Posterior cingulate gyrus (tissue), 11 donors: ENCODE measurements at places on chromosomes 12 and 14.

DNA sequence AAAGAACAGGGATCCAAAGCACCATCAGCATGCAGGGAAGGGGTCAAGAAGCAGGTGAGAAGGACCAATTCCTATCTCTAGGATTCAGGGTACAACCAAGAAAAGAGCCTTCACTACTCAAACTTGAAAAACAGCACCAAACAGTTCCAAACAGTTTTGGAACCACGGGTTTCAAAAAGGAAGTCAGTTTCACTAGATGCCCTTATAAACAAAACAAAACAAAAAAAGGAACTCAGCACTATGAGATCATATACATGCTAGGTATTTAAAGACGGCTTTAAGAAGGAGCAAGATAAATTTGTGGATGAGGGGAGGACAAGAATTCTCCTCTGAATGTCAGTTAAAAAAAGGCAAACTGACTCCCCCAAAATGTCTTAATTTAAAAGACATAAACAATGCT is 6.0 kb downstream of the INSM2 start:
- no peak for DNase-seq

DNA sequence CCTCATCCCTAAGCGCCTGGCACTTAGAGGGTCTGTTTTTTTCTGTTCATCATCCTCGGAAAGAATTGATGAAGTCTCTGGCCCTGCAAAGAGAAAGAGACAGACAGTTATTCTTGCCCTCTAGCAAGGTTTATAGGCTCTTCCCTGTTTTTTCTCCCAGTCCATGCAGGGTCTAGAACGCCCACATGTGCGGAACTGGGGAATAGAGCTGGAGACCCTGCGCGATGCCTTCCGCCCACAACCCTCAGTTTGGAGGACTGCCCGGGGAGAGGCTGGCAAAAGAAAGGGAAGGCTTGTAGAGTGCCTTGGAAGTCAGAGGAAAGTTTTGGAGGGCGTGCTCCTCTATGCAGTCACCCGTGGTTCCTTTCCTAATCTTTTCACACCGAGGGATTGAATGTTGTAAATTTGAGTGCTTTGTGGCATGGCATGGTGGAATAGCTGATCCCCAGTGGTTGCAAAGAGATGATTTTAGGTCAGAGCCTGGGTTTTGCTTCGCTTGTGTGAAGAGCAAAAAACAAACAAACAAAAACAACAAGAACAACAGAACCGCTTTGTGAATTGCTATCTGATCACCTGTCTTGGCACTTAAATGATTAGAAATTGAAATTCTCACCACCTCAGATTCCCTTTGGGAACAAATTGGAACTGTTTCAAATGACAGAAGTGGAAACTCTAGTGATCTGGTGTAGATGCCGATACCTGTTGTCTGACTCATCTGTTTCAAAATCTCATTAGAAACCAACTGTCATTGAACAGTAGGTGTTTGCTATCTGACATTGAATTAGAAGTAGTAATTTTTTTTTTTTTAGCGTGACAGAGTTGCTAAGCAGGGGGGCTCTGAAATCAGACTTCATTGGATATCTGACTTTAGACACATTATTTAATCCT is 947 bp downstream of the GAS2L3 start:
- DNase-seq: peak; percentile 67

GRCh38 chr12:102973583-102973982 is 16.1 kb downstream of the ASCL1 start:
- DNase-seq: no peak

- no peak for DNase-seq
These were observed 2.6 kb downstream of the GPR68 start for GRCh38 chr14:91241863-91242262.

DNA sequence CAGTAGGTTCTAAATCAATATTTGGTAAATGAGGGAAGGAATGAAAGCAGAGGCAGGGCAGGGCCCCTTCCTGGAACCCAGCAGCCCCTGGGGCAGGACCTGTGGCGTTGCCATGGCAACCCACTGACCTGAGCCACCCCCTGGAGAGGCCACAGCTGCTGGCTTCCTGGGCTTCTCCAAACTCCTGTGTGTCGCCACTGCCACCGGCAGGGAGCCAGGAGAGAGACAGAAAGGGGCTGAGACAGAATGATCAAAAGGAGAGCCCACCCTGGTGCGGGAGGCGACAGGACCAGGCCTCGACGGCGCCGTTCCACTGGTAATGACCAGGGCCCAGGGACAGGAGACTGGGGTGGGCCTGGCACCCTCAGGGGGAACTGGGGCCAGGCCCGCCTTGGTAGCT is 18.2 kb downstream of the RFX4 start:
- no peak for DNase-seq

DNA sequence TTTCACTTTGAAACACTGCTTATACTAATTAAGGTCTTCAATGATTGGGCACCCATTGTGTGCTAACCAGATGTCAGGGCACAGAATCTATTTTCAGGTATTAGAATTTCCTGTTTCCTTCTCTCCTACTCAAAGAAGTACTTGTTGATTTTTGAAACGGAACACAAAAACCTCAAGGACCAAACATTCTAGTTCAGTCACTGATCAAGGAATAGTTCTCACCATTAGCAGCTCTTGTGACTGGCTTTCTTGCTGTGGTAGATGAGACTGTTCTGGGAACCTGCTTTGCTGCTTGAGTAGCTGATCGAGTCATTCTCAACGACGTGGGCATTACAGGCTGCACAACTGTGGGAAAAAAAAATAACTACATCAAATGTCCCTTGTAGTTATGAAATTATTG is 11.0 kb downstream of the DLGAP5 start:
- DNase-seq: no peak

DNA sequence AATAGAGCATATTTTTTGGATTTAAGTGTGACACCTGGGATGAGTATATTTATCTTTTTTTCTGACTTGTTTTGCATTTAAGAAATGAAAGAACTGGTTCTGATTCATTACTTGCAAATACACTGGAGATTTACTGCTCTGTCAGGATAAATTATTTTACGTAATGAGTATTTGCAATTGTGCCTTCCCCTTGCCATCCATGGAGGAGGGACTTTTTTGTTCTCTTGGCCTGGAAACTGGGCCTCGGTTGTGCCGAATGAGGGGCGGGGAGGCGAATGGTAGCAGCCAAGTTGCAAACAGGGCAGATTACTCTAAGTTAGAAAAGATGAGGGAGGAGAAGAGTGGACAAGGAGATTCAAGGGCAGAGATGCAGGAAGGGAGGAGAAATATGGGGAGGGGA is 308.7 kb downstream of the ATP23 start:
- no peak for DNase-seq

DNA sequence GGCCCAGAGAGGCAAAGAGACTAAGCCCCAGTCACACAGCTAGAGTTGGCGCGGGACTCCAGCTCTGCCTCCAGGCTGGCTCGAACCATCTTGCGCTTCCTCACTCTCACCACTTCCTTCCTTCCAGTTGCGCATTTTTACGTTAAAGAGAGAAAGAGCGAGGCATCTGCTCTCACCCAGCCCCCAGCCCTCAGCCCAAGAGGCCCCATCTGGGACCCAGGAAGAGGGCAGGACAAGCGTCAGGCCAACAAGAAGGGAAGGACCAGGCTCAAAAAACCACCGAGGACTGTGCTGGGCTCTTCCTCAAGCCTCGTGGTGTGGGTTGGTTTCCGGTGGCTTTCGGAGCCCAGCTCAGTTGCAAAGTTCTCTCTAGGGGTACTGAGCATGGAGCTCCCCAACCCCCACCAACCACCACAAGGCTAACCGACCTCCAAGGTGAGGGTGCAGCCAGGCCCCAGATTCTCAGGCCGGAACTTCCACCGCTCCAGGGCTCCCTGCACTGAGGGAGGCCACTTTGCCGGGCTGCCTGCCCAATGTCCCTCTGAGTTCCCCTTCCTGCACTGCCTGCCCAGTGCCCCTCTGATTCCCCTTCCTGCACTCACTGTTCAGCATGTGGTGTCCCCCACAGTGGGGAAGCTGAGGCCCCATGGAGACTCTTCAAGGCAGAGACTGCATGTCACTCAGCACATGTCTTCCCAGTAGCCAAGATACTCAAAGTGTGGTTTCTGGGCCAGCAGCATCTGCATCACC is 35.9 kb downstream of the TESC start:
- DNase-seq: no peak

DNA sequence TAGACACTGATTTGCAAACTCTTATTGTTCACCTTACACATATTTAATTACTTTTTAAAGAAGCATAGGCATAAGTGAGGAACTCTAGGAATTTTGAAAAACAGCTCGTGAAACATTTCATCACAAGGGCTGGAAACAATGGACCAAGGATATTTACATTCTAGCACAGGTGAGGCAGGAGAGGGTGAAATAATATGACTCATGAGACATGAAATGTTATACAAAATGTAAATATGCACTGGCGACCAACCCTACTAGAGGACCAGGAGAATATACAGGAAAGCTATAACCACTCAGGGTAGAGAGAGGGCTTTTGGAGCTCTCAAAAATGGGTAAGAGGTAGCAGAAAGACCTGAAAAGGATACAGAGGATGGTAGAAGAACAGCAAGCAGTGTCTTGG is 115.3 kb downstream of the PTGER2 start:
- no peak for DNase-seq

- DNase-seq: no peak
These were observed 45.4 kb downstream of the SYNE3 start for GRCh38 chr14:95471016-95471415.

DNA sequence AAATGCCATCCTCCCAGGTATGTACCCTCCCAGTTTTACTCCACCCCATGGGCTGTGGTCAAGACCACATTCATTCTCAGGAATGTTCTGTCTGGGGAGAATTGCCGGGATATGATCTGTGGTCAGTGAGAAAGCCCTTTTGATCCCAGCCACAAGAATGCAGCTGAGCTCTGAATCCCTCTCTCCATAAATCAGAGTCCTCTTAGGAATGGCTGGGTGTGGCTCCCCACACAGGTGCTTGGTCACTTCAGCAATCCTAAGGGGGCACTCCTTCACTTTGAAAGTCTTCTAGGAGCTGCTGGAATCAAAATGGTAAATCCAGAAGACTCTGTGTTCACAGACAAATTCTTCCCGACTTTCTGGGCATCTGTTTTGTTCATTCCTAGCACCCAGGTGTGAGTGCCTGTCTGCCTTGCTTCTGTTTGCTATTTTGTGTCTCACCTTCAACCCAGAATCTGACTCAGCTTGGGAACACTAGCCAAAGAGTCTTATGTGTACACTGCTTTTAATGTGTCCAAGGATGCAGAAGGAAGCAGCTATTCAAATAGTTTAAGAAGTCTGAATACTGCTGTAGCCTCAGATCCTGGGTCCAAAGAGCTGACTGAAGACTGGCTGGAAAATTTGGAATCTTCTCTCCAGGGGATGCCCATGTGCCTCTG is 144.6 kb upstream of the CDKN3 start:
- no peak for DNase-seq

- DNase-seq: no peak
These were observed 371.7 kb upstream of the KITLG start for GRCh38 chr12:88951860-88952561.

- no peak for DNase-seq
These were observed 325.1 kb downstream of the ALG10 start for GRCh38 chr12:34347367-34347766.

GRCh38 chr12:50764286-50765094 is 589 bp downstream of the ATF1 start:
- peak; percentile 41 for DNase-seq

DNA sequence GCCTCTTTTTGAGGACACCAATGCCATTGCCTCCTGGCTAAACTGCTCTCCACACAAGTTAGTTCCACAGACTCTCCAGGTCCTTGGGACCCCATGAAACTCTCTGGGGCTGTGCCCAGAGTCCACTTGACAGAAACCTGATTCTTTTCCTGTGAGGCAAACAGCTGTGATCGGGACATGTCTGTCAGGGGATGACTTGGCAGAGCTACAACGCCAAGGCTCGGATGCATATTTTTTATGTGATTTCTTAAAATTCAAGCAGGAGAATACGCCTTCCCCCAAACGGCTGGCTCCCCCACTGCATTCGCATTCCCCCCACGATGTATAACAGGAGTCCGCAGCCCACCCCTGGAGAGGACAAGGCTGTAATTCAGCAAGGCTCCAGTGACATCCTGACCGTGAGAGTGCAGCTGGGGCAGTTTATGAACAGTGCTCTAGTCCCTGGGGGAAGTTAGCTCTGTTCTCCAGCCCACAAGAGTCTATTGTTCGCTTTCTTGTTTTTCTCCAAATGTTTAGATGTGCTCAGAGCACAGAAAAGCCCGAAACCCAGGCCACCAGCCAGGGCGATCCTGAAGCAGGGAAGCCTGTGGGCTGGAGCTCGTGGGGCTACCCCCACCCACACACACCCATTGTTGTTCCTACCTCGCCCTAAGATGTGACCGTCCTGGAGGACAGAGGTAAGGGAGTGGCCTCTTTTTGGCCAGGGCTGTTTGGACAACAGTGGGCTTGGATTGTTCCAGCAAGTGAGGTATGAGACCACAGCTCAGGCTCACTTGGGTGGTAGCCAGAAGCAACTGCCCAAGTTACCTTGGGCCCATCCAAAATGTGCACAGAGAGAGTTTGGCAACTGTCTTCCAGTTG is 159.5 kb downstream of the ZFP36L1 start:
- DNase-seq: peak; percentile 73

DNA sequence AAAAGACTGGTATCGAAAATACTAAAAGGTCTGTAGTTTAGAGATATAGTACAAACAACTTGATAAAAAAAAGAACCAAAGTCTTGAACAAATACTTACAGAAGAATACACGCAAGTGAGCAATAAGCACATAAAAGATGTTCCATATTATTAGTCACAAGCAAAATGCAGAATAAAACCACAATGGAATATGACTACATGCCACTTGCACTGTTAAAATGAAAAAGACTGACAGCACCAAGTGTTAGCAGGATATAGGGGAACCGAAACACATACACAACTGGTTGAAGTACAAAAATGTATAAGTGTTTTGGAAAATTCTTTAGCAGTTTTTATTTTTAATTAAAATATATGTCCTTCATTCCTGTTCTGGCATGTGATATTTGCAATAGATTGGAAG is 3.6 kb downstream of the CLEC2A start:
- DNase-seq: no peak

DNA sequence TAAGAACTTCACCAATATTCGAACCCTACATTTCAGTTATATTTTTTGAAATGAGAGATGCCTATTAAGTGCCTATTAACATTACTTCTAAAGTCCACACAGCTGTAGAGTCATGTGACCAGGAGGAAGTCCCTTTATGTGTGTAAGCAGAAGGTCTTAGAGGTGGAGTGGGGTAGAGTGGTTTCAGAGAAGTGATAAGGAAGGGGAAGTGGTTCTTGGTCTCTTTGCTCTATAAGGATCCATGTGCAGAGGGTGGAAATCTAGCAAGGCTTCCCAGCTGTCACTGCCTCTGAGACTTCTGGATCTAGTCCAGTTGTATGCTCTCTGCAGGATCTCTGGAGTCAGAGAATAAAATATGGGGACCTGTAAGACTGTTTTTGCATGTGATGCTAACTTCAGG is 673.9 kb downstream of the FLRT2 start:
- no peak for DNase-seq

DNA sequence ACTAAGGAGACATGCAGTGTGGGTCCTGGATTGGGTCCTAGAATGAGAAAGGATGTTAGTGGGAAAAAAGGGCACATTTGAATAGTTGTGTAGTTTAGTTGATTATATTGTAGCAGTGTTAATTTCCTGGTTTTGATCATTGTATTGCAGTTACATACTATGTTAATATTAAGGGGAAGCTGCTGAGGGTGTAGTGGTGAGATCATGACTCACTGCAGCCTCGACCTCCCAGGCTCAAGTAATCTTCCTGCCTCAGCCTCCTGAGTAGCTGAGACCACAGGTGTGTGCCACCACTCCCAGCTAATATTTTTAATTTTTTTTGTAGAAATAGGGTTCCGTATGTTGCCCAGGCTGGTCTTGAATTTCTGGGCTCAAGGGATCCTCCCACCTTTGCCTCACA is 21.7 kb downstream of the BORCS5 start:
- no peak for DNase-seq

- DNase-seq: no peak
These were observed 57.0 kb upstream of the NPFF start for GRCh38 chr12:53564278-53564677.

GRCh38 chr14:81176241-81176640 is 44.5 kb downstream of the GTF2A1 start:
- DNase-seq: no peak
